ENCODE measurements at places on chromosomes 2 and 18.
A peak's percentile ranks its signal among the peaks of the same experiment; 100 is the strongest.

- no peak for DNase-seq
Measured at GRCh38 chr2:114248648-114249047, 193.8 kb upstream of the DPP10 start.

- no peak for DNase-seq
Measured at GRCh38 chr2:142867136-142867535, 10.3 kb upstream of the KYNU start.

- DNase-seq, result no peak
Measured at GRCh38 chr2:221330436-221330835, 241.7 kb downstream of the EPHA4 start.

- DNase-seq, result peak; percentile 21
Measured at GRCh38 chr2:190382851-190383250, 25.3 kb upstream of the MFSD6 start.

DNA sequence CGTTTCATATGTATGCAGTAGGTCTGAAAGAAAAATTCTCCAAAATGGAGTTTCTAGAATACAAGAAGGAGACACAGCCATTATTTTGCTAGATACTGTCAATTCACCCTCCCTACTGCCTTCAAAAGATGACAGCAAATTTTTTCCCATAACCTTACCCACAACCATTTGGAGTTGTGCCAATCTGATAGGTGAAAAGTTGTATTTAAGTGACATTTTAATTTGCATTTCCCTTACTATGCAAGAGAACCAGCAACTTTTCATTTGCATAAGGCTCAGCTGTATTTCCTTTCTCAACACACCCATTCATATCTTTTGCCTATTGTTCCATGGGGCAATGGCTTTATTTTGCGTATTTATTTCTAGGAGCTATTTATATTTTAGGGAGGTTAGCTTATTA, 31.4 kb upstream of the IL18RAP start:
- DNase-seq, result no peak

- no peak for DNase-seq
Measured at GRCh38 chr2:5849562-5849961, 157.4 kb downstream of the SOX11 start.

DNA sequence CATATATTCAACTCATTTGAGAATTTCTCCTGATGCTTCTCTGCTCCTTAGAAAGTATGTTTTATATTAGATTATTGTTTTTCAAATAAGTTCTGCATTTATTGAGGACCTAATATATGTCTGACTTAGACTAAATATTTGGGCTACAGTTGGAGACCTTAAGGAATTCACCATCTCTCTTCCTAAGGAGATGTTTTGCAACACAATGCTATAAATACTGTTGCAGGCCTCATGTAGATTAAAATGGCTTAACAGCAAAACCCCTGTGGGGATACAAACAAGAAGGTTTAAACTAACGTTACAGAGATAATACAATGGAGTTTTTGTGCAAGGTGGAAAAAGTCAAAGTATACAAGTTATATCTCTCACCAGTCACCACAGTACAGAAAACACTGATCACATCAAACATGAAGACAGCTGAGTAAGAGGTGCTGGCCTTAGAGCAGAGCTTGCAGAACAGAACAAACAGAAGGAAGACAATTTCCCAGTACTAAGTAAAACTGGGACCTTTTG, 20.1 kb upstream of the BMPR2 start:
- no peak for DNase-seq

DNA sequence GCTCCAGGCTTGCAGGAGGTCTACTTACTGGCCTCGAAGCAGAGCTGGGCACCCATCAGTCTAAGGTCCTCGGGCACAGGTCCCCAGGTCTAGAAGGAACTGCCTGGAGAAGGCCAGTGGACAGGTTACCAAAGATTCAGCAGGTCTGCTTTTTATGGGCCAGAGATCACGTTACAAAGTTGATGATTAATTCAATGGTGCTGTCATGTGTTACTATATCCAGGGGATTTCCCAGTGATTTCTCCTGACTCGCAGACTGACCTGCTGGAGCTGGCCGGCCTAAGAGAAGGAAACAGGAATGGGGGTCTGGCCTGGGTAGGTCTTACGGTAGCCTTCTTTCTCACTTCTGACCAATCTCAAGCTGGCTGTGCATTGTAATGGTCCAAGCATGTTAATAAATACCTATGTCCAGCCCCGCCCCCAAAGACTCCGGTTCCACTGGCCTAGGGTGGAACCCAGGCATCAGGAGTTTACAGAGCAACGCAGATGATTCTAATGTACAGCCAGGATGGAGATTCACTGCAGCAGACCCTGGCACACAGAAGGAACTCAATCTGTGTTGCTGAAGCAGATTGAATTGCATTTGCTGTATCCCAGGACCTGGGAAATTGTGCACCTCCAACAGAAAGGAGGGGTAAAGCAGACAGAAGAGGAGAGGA, at the start of gene NEURL3:
Gene NEURL3 (minus strand): TSS at position 127 of the 659 bp plus-strand sequence. CDS start 71 bp downstream, at position 56.
- no peak for DNase-seq

DNA sequence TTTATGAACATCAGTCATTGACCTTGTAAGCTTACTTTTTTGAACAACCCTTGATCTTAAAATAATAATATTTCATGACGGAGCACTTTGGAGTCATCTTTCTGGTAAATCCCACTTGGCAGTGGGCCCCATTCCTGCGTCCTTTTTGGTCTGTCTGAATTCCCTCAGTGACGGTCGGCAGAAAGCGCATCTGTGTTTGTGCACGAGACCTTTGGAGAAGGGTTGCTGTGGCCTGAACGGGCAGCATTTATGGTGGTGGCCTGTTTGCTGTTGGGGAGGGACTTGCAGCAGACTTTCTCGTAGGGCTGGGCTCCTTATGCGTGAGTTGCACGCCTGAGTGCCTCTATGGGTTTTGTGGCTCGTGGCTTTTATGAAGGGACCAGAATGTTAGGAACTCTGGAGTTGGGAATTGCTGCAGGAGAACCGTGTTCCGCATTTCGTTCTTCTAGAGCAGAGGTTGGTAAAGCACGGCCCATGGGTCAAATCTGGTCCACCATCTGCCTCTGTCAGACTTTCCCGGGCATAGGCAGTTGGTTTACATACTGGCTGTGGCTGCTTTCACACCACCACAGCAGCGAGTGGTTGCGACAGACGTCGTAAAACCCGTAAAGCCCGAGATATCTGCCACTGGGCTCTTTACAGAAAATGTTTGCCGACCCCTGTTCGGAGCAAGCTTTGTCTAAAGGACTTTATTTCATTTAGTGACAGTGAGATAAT, 30.8 kb downstream of the LPIN1 start:
- DNase-seq, result no peak

DNA sequence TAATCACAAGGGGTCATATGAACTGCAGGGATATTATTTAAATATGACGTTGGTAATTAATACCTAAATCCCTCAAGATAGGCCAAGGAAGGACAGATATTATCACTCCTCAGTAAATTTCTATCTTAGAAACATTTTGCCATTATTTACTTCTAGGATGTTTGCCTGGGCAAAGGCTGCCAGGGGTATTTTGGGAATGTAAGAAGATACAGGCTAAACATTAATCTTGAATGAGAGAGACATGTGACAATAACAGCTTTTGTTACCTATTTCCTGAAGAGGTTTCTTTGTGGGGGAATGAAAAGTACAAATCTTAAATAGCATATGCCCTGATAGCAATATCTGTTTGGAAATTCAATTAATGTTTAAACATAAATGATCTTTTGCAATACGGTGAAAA, 756 bp upstream of the CCDC195 start:
- no peak for DNase-seq

DNA sequence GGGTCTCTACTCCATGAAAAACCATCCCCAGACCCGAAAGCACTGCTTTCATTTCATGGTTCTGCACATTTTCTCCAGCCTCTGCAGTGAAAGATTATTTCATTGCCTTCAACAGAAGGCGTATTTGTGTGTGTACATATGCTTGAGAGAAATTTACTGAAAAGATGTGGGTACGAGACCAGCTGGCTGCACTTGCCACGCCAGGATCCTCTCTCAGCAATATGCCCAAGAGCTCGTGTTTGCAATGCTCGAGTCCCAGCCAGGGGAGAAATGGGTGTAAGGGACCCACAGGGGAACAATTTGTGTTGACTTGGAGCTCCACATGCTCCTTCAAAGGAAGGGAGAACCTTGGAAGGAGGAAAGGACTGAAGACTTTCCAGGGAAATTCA, 37.3 kb downstream of the TMEM177 start:
- no peak for DNase-seq

GRCh38 chr2:102753563-102754159, 8.2 kb upstream of the TMEM182 start:
- DNase-seq, result peak; percentile 22

DNA sequence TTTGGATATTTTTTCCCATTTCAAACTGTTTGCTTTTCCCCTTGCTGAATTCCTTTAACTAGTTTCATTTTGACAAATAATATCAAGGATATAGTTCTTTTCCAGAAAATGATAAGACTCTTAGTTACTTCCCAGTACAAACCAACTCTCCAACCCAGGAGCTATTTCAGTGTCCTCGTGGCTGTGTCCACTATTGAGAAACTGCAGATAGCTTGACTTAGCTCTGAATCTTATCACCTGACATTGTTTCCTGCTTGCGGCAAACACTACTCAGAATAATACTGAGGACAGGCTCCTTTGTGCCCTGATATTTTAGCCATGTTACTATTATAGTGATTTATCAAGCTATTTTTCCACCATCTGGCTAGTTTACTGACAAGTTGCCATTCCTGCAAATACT, 74.6 kb downstream of the KLF7 start:
- DNase-seq, result no peak

DNA sequence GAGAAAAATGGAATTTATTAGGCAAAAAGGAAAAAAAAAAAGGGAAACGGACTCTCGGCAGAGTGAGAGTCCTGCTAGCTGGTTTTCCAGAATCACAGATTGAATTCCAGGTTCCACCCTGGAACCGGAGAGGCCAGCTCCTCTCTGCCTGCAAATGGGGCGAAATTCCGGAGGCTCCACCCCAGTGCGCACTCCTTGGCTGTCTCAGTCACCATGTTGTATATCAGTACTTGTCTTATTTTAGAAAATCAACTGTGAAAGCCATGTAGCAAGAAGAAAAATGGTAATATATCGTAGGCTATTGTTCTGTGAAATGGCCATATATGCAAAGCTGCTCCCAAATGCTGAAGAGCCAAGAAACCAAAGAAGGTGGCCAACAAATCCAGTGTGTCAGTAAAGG, 49.4 kb downstream of the CYBRD1 start:
- no peak for DNase-seq

GRCh38 chr2:72952961-72953360, 35.6 kb downstream of the EMX1 start:
- DNase-seq, result no peak

GRCh38 chr18:56036741-56037140, 448.7 kb upstream of the TCF4 start:
- DNase-seq, result no peak

All from HL-60 (cell line).